ENCODE measurements at places on chromosomes 13 and 19. TPM values are rescaled to one million over a fixed set of nuclear protein-coding genes. Genes with fewer than 3 reads are reported as not detected.

The GPC5 gene
- total RNA-seq, result not detected

DNA sequence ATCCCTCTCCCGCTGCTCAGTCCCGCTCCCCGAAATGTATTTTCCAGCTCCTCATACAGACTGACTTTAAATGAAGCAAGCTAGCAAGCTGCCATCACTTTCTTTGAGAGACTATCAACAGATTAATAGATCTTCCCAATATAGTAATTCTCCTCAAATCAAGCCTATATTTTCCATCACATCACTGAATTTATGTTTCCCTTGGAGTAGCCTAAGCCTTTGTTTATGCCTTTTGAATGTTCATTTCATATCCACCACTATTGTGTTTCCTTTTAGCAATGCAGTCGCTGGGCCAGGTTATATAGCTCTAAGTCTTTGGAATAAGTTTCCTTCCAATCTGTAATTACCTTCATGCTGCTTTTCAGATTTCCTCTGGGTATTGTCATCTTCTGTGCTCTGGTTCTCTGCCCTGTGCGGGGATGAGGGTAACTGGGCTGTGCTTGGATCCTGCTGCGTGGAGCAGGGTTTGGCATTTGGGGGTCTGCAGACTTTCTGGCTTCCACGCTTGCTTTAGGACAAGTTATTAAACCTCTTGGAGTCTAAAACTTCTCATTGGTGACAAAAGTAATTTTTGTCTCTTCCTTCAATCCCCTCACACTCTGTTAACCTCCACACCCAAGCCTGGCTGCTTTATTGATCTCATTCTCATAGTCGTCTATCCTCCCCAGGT is 256.9 kb downstream of the DLEU7 start:
- no peak overlapping the region for H3K27ac ChIP-seq
- peaks cover 22% of the 10 kb centered on the region for H3K4me1 ChIP-seq
- H3K27me3 ChIP-seq, result peaks cover 4% of the 10 kb centered on the region
- no peak overlapping the region for H3K4me3 ChIP-seq
- no peaks in the 10 kb centered on the region for H3K36me3 ChIP-seq
- no peak for DNase-seq

- no peak overlapping the region for H3K27ac ChIP-seq
- H3K36me3 ChIP-seq, result no peaks in the 10 kb centered on the region
- peaks cover 17% of the 10 kb centered on the region for H3K27me3 ChIP-seq
- H3K4me3 ChIP-seq, result no peak overlapping the region
- H3K4me1 ChIP-seq, result peaks cover 3% of the 10 kb centered on the region
- DNase-seq, result no peak
Observed at GRCh38 chr13:51237386-51237785, 15.2 kb downstream of the FAM124A start.

- peak; percentile 77 for DNase-seq
- H3K4me3 ChIP-seq, result no peak overlapping the region
- H3K36me3 ChIP-seq, result peaks cover 56% of the 10 kb centered on the region
- no peaks in the 10 kb centered on the region for H3K27me3 ChIP-seq
Observed at GRCh38 chr19:4267101-4267900, 11.8 kb upstream of the SHD start.

DNA sequence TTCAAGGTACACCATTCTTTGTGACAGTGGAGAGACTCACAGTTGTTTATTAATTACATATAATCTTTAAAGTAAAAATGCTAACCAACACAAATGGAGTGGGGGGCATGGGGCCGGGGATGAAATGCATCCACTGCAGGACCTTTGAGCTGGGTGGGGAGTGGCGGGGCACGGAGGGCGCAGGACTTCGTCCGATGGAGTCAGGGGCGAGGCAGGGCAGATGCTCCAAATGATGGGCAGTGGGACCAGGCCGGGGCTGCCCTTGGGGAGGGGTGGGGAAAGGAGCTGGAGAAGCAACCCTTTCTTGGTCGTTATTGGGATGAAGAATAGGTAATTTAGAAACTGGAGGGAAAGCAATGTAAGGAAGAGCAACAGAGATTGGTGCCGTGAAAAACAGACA is 220.0 kb downstream of the TEX29 start:
- no peak for DNase-seq
- no peak overlapping the region for H3K4me3 ChIP-seq
- H3K36me3 ChIP-seq, result no peaks in the 10 kb centered on the region
- no peaks in the 10 kb centered on the region for H3K4me1 ChIP-seq

GRCh38 chr19:29404951-29405727 is 120.7 kb upstream of the VSTM2B start:
- H3K27me3 ChIP-seq, result no peaks in the 10 kb centered on the region
- no peak overlapping the region for H3K4me3 ChIP-seq
- no peaks in the 10 kb centered on the region for H3K36me3 ChIP-seq
- no peaks in the 10 kb centered on the region for H3K4me1 ChIP-seq
- DNase-seq, result no peak

DNA sequence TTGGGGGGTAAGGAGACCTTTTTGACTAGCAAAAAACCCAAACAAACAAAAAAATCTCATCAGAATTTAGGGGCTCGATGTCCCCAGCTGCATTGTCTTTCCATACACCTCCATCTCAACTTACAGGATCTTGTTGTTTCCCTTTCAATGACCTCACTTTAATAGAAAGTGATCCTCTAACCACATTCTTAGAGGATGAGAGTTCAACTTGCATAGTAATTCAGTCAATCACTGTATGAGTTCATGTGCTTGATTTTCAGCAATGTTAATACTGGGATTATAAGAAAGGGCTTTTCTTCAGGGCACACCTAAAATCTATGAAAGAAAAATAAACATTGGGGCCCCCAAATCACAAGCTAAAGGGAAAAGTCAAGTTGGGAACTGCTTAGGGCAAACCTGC is 1512.0 kb downstream of the SLITRK1 start:
- H3K4me3 ChIP-seq, result no peak overlapping the region
- DNase-seq, result no peak

DNA sequence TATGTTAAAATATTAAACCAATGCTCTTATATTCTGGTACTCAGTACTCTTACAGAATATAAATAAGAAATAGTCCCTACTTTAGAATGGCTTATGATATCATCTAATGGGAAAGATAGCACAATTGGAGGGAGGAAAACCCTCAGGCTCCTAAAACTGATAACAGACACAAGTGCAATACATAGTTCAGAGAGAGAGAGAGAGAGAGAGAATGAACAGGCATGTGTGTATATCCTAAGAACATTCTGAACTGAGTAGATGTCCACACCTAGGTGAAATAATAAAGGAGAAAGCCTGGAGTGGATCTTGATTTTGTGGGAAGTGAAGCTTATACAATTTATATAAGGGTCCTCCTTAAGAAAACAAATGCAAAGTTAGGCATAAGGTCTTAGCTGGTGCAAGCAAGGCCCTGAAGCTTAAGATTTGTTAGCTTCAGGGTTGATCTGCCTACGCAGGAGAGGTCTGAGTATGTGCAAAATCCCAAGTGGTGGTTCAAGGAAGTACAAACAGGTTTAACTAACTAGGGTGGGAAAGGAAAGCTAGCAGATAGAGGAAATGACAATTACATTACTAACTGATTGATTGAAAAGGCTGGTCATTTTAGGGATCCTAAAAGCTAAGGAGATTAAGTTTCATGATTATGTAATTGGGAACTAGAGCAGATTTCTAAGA is 53.3 kb downstream of the SOX21 start:
- H3K27ac ChIP-seq, result no peak overlapping the region
- H3K4me3 ChIP-seq, result no peak overlapping the region
- no peak for DNase-seq
- H3K36me3 ChIP-seq, result no peaks in the 10 kb centered on the region
- H3K27me3 ChIP-seq, result peaks cover 24% of the 10 kb centered on the region
- H3K4me1 ChIP-seq, result no peaks in the 10 kb centered on the region

GRCh38 chr13:82467626-82468025 is 1414.6 kb downstream of the SLITRK1 start:
- H3K27ac ChIP-seq, result no peak overlapping the region
- no peaks in the 10 kb centered on the region for H3K4me1 ChIP-seq
- no peaks in the 10 kb centered on the region for H3K36me3 ChIP-seq
- no peak overlapping the region for H3K4me3 ChIP-seq
- no peaks in the 10 kb centered on the region for H3K27me3 ChIP-seq
- no peak for DNase-seq

Data from activated CD8-positive, alpha-beta T cell treated with anti-CD3 and anti-CD28 coated beads, Interleukin-2, amount 10 ng/mL, durations not matched to agents 7 days and 5 days (primary cell).